ENCODE measurements at places on chromosomes 12 and 14.

DNA sequence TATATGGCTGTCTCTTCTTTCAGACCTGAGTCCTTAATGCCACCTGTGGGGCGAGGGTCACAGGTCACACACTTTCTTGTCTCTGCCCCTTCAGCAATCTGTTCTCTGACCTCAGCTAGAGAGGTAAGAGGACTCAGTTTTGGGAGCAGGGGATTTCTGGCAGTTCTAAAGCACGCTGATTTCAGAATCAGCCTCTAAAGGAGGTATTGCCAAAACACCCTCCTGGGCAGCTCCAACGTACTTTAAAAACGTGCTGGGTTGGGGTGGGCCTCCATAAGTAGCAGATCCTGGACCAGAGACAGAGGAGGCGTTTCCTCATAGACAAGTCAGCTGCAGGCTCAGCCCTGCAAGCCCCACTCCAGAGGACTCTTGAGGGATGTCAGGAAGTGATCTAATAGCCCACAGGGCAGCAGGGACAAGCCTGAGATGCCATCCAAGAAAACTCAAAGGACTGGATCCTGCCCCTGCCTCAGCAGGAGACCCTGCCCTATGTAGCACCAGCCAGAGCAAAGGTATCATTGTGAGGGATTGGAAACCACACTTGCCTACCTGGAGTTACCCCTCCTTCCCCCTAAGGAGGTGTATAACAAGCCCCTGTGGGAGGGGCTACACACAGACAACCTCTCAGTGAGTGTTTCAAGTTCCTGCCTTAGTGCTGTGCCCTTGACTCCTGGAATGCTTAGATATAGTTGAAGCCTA is 8.5 kb downstream of the CTDSP2 start:
- no peak for DNase-seq

- peak; percentile 66 for DNase-seq
Observed at GRCh38 chr14:77098529-77099353, 683 bp downstream of the CIPC start.

DNA sequence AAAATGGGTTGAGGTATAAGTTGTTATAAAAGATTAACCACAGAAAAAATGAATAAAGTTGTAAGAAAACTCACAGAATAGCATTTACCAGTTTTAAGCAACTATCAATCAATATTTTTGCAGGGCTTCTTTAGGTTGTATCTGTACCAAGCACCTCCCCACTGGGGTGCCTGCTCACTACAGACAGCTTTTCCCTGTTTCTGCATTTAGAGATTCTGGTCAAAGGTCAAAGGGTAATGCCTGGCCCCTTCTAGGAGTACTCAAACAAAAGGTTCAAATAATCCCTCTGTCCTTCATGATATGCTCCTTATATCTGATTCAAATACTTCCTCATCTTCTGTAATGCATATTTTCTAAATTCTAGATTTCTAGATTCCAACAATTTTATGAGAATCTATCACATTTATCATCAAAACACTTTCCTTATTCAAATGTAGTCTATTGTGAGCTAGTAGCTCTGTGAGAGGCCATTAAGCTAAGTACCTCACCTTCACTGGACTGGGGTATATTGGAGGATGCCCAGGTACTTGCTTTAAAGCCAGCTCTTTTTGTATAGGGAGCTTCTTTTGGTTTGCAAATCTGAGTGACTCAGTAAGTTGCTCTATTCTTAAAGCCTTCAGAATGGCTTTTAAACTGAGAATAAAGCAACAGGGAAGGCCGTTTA is 120.7 kb upstream of the PTPRB start:
- DNase-seq, result no peak

GRCh38 chr12:65675141-65675621 is 149.1 kb upstream of the HMGA2 start:
- DNase-seq, result no peak

DNA sequence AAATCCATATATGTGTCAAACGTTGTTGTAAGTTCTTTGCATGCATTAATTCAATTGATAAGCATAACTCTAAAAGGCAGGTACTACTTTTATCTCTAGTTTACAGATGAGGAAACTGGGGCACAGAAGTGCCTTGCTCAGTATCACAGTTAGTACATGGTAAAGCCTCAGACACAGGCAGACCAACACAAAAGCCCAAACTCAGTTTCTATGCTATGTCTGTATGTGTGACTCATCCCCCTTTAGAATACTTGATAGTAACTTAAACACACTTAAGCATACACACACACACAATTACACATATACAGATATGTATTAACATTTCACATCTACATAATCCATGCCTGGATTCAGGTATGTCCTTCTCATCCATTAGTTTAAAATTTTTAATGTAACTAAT is 88.0 kb downstream of the EPS8 start:
- no peak for DNase-seq

DNA sequence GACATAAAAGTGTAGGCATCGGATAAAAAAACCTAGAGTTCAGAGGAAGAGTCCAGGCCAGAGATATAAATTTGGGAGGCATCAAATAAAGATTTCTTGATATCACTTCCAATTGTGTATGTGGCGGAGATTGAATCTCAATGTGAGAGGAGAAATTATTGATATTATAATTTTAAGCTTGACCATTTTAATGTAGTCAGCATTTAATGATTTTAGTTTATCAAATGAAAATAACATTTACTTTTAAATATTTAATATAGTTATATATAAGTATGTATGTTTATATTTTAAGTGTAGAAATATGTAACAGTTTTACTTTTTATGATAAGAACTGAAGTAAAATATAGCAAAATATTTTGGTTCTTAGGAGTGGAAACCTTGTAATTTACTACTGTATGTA is 48.7 kb downstream of the WASHC4 start:
- DNase-seq, result no peak

DNA sequence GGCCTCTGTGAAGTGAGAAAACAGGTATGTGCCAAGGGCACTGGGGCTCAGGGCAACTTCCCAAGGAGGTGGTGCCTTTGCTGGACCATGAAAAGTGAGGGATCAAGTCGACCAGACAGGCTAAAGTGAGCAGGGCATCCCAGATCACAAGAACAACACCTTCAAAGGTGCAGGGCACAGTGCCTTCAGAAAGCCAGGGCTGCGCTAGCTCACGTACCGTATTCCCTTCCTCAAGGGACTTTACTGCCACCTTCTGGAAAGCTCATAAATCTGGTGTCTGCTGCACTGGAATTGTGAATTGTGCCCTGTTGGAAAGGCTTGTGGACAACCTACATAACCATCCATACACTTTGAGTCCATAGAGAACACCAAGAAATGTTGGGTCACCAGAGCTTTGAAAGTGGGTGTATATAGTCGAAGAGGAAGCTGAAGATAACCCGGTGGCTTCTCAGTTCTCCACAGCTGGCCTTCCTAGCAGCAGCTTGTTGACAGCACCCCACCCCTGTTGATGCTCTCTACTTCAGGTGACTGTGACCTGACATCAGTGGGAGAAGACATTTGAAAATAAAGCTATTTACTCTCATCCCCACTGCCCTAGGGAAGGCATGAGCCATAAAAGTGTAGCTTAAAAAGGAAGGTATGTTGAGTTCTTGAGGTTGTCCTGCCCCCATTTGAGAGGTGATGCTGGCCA is 24.5 kb downstream of the FIGNL2 start:
- peak; percentile 90 for DNase-seq

Data from brain (organoid and tissue), 16 donors.